ENCODE measurements at places on chromosomes 3 and 15.
A peak's percentile ranks its signal among the peaks of the same experiment; 100 is the strongest.

- no peak for DNase-seq
Observed at GRCh38 chr3:87795701-87796100, 263.1 kb downstream of the CGGBP1 start.

DNA sequence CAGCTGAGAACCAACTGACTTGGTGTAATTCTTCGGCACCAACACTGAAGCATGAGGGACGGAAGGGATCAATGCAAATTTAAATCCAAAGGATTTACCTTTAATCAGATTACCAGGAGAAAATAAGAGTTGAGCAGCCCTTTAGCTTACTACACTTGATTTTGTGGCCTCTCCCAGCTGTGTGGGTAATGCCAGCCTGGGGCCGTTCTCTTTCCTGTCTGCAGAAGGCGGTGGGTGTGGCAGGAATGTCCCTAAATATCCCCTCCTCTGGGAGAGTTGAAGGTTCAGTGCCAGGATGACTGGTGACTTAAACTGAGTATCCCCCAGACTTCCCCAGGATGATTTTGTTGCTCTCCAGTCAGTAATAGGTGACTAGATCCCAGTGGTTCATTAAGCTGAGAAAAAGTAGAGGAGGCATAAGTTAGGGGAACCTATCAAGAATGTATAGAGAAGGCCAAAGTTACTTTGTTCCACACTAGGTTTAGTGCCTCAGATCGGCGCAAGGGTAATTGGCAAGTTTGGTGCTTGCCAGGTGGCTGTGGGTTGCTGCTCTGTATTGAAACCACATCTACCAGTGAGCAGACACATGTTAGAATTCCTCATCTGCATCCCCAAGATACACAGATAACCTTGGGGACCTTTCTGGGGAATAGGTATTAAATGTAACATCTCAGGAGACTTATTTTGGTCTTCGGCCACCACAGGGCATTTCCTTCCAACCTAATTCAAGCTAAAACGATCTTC, 23.1 kb downstream of the MAPKBP1 start:
- no peak for DNase-seq

- no peak for DNase-seq
Observed at GRCh38 chr3:12944849-12945248, 103.5 kb upstream of the RPL32 start.

DNA sequence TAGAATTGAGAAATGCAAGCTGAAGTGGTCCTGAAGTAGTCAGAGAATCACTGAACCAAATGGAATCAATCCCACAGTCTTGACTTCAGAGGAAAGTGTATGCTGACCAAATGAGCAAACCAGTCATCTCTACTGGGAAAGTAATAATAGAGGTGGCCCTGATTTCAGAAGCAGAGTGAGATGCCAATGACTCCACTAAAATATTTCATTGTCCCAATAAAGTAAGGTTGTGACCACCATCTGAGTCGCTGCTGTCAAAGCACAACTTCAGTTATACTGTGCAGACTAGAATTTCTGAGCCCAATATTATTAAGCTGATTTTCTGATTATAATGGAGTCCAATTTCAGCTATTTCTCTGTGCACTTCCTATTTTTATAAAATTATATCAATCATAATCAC, 334.4 kb upstream of the THBS1 start:
- DNase-seq: no peak

GRCh38 chr15:45573961-45574629, 13.1 kb upstream of the BLOC1S6 start:
- DNase-seq: peak; percentile 77

DNA sequence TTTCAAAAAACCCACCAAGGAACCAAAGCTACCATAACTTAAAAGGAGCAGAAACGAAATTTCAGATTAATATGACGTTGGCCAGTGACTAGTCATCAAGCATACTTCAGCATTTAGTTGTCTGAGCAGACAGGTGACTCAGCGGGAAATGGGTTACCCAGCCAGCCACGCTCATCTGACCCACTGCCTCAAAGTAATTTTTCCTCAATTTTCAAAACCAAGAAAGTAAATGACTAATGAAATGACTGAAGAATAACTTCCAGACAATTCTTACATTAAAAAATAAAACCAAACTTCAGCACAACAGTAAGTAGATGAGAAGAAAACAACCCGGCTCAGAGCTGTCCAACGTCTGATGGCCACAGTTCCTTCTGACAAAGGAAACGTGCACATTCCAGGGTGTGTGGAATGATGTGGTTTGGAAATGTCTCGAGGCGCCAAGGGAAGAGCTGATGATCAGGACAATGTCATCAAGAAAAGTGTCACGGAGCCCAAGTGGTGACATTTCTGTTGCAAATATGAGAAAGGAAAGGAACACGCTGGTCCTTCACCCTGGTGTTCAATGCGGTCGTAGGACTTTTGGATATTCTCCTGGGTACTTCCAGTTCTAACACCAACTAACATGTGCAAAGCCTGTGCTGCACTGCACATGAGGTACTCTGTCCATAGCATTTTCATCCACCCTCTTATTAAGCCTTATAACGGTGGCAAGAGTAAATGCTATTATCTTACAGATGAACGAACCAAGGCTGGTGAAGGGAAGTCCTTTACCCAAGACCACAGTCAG, 79.1 kb downstream of the FOXP1 start:
- DNase-seq: peak; percentile 76

GRCh38 chr3:187958432-187959003, 195.4 kb upstream of the LPP start:
- DNase-seq: no peak

- peak; percentile 61 for DNase-seq
Observed at GRCh38 chr3:109532257-109533216, 195.2 kb upstream of the DPPA4 start.

DNA sequence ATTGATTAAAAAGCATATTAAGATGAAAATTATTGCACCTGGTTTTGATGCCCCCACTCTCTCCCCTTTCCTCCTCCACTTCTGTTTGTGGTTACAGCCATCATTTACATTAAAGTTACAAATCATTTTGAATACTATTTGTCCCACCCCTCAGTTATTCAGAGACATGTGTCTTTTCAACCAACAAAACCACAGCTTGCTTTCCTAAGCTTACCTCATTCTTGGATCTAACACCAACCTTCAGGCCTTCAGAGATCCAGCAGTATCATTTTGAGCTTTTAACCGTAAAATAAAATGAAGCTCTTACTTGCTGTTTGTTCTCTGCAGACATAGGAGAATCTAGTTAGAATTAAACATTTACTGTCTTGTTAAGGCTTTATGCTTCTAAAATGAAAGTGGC, 4.7 kb downstream of the PXYLP1 start:
- DNase-seq: no peak

- no peak for DNase-seq
Observed at GRCh38 chr15:27869697-27870281, 229.3 kb downstream of the OCA2 start.

DNA sequence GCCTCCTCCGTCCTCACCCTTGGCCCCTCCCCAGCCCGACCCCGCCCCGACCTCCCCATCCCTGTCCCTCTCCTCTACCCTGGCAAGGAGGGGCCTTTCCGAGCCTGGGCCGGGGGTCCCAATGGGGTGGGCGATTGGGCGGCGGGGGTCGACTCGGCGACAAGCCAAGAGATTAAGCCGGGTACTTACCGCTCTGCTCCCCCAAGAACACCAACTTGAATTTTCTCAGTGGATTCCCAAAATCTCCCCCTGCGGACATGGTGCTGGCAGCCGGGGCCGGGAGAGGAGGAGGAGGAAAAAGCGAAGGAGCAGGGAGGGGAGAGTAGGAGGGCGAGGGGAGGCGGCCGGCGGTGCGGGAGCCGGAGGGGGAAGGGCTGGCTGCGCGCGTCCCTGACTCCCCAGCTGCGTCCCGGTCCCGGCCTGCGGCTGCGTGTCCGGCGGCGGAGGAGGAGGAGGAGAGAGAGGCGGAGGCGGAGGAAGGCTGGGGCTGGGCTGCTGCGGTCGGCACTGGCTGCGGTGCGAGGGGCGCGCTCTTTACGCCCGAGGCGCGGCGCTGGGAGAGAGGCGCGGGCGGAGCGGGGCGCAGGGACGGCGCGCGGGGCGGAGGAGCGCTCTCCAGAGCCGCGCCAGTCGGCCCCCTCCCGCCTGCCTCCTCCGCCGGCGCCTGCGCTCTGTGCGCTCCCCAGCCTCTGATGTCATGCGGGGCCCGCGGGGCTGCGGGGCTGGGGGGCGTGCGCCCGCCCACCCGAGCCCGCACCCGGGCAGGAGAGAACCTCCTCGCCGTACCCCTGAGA, at the start of gene RAB6B:
TSS of gene RAB6B (minus strand) at position 675 of the 794 bp plus-strand sequence. CDS start at position 259, 416 bp downstream.
- peak; percentile 81 for DNase-seq

DNA sequence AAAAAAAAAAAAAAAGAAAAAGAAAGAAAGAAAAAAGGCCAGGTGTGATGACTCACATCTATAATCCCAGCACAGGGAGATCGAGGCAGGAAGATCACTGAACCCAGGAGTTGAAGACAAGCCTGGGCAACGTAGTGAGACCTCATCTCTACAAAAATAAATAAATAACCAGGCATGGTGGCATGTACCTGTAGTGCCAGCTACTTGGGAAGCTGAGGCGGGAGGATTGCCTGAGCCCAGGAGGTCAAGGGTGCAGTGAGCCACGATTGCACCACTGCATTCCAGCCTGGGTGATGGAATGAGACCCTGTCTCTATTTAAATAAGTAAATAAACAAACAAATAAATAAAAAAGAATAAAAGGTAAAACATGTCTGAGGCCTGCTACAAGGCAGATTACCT, 39.3 kb upstream of the LACTB start:
- DNase-seq: no peak

DNA sequence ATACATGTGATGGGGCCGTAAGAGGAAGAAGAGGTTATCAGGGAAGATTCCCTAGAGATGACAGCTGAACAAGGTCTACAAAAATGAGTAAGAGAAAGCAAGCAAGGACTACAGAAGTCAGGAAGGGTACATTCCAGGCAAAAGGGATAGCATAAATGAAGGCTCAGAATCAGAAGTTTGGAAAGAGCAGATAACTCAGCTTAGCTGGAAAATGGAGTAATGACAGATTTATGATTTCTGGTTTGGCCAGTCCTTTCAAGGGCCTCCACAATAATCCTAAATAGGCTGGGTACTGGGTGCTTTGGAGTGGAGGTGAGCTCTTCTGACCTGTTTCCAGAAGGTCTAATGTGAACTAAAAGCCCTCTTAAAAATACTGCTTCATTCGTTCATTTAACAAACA, 110.7 kb downstream of the MYO5A start:
- no peak for DNase-seq

DNA sequence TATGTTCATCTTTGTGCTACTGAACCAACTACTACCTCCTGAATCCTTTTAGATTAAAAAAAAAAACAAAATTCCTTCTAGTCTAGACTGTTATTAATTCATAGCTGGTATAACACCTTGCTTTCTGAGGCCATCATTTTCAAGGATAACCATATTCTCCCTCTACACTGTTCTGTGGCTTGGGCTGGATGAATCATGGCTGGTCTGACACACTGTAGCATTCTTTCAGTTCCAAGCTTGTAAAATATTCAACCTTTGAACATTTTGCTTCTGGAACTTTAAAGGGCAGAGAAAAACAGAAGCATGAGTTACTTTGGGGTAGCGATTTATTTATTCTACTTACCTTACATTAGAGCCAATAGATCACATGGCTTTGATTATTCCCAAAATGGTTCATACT, 7.6 kb downstream of the HSPBAP1 start:
- DNase-seq: no peak
